GM04503 (cell line): ENCODE measurements at places on chromosomes 2 and 18.

GRCh38 chr2:74831693-74832530 is 2.0 kb upstream of the HK2 start:
- DNase-seq = no peak

GRCh38 chr2:145558617-145559350 is 1038.9 kb upstream of the ZEB2 start:
- DNase-seq = no peak

- DNase-seq = no peak
Observed at GRCh38 chr2:127388423-127389164, 819 bp upstream of the MAP3K2 start.

GRCh38 chr18:77148289-77148688 is 15.7 kb upstream of the MBP start:
- DNase-seq = no peak

GRCh38 chr2:212539072-212539880 is 674 bp upstream of the ERBB4 start:
- no peak for DNase-seq

GRCh38 chr2:229870903-229871656 is 50.7 kb downstream of the TRIP12 start:
- DNase-seq = no peak

DNA sequence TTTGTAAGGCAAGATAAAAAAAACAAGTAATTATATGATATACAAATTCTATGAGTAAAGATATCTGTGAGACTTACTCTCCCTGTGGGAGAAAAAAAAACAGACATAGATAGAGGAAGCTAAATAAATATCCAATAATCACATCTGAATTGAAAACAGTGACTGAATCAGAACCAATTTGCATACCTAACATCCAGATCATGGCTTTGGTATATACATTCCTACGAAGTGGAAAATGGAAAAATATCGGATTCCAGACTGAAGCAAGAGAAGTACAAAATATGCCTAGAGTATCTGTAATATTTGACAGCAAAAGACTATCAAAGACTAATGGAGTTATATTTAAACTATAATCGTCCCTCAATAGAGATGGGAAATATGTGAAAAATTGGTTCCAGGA is 1108.1 kb upstream of the CHAC2 start:
- no peak for DNase-seq

DNA sequence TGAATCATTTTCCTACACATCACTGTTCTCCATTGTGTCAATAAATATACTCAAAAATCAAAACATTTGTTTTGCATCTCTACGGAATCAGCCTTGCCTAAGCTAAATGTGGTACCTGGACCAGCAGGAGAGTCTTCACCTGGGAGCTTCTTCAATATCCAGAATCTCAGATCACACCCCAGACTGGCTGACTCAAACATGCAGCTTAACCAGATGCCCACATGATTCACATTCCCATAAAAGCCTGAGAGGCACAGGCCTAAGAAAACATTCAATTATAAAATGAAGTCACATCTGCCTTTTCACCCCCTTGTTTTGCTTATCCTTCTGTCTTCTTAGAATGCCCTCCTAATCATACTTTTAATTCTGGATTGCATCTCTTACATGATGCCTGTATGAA is 1045.5 kb upstream of the NXPH2 start:
- no peak for DNase-seq

GRCh38 chr2:239695106-239695727 is 294.4 kb upstream of the HDAC4 start:
- no peak for DNase-seq

GRCh38 chr2:158795195-158795924 is at the start of gene DAPL1:
Gene DAPL1, plus strand, starts transcription at chr2:158795317. Its CDS starts 56 bp downstream, at chr2:158795373.
- no peak for DNase-seq
